ENCODE measurements at places on chromosomes 2 and 18.
A peak's percentile ranks its signal among the peaks of the same experiment; 100 is the strongest.

DNA sequence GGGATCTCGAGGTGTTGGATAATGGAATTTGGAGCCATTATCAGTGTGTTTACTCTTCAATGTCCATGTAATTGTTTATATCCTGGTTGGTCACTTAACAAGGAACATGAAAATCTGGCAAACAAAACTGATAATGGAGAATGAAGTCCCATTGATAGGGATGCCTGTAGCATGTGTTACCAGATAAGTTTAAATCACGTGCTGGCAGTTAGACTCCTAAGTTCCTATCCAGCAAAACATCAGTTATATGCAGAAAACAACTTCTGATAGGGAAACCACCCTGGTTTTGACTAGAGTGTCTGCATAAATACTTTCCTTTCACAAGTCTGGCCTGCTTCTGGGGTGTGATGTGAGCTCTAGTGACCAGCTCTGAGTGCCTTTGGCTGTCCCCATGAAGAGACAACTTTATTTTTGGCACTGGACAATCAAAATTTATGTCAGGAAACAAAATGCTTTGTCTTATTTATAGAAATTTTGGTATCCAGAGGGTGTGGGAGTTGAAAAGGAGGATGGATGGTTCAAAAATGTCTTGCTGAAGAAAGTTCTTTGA lies 82.0 kb downstream of the FHOD3 start:
- no peak for DNase-seq

DNA sequence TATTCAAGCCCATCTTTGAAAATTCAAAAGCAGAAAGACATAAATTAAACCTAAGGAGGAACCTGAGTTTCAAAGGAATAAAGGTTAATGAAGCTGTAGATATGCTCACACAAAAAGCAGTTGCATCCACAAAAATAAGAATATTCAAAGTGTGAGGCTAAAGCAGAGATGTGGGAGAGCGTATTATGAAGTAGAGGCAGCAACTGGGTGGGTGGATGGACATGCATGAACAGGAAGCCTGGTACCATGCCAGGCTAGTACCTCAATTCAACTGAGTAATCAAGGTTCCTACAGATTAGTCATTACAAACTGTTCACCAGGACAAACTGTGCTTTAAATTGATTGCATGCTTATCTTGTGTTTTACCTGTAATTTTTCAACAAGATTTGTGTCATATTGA lies 330.0 kb upstream of the PKDCC start:
- peak; percentile 43 for DNase-seq

GRCh38 chr2:112050316-112050715 lies 4.8 kb upstream of the TMEM87B start:
- DNase-seq: no peak

DNA sequence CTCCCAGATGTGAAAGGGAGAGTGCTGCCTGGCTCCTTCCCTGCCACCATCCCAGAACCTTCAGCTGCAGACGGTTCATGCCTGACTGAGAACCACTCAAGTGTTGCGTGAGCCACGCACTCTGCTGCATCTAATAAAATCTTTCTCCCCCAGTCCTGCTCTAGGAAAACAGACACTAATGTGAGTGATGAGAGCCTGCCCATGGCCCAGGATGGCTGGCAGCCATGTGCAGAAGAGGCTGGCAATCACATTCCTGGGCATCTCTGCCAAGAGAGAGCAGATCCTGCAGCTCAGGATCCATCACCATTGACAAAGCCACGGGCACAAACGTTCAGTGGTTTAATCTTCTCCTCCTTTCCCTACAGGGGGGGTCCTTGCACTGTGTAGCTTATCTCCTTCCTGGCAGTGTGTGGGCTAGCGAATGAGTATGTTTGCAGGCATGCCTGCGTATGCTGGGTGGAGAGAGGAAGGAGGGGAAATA lies 477.5 kb downstream of the SLC4A3 start:
- peak; percentile 75 for DNase-seq

GRCh38 chr2:160225722-160226121 lies 25.6 kb upstream of the ITGB6 start:
- DNase-seq: peak; percentile 68

DNA sequence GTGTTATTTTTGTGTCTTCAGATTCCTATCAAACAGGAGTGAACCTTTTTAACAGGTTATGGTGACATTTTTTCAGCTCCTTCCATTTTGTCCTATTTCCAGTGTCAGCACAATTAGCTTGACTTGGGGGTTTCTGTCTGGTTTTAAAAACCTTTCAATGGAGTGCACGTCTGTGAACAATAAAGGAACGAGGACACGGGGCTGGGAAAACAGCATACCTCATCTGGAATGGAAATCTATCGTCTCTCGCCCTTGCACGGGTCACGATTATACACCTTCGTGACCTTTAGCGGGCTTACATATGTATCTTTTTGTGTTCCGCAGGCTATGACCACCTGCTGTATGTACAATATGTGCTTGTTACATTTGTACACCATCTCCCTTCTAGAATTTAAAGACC lies 2.3 kb upstream of the ZNF532 start:
- DNase-seq: no peak

DNA sequence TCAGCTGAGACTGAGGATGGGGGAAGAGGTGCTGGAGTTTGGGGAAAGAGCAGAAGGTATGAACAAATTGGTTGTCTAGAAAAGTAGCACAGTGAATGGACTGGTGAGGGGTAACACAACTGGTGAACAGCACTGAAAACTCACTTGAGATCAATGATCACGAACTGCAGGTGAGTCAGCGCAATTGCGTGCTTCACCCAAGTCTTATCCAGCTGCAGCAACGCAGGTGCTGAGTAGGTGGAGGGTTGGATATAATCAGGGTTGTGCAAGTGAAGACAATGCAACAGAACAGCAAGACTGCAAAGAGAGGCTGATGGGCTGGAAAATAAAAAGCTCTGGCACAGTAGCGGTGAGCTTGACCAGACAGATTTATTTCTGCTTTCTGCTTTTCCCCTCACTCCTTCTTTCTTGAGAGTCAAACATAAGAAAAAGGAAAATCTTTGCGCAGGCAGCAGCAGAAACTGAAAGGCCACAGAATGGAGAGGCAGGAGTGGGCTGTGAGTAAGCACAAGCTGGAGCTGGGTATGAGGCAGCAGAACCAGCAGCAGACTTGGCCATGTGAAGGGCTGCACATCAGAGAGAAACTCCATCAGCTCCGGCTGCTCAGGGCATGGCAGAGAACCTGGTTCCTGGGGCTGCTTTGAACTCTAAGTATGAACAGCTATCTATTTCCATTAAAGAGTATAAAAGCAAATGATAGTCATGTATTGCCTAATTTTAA lies 99.4 kb upstream of the ARL5A start:
- DNase-seq: no peak

- DNase-seq: no peak
Observed at GRCh38 chr18:50656396-50656795, 96.5 kb downstream of the MAPK4 start.

DNA sequence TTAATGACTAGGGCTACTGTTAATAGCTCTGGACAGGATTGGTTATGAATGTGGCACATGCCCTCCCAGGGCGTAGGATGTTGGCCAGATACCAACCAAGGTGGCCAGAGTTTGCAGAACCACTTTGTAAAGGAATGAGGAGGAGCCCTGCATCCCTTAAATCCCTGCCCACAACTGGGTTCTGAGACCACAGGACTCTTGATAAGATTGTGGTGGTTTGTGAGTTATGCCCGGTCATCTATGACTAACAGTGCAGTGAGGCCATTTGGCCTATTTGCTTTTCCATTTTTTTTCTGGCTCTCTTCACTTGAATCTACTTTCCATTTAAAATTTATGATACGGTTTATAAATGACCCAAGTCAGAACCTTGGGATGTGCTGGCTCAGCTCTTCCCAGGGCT lies 294.5 kb downstream of the PRKCE start:
- peak; percentile 99 for DNase-seq

GRCh38 chr2:173822889-173823542 lies 142.2 kb downstream of the SP3 start:
- no peak for DNase-seq

- peak; percentile 4 for DNase-seq
Observed at GRCh38 chr2:151973901-151974199, 125.0 kb downstream of the CACNB4 start.

DNA sequence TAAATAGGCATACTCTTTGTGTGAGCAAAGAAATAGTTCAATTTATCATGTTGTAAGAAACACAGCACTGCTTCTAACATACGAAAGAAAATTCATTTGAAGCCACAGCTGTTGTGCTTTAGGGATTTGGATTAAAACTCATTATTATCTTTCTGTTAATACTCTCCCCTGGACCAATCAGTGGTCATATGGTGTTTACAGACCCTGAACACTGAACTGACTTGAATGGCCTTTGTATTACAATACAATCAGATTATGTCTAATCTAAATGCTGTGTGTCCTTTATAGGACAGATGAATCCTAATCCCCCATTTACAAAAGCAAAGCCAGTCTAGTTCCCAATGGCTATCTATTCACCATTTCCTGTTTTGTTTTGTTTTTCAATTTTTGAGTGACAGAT lies 36.5 kb downstream of the ZNF385B start:
- no peak for DNase-seq

DNA sequence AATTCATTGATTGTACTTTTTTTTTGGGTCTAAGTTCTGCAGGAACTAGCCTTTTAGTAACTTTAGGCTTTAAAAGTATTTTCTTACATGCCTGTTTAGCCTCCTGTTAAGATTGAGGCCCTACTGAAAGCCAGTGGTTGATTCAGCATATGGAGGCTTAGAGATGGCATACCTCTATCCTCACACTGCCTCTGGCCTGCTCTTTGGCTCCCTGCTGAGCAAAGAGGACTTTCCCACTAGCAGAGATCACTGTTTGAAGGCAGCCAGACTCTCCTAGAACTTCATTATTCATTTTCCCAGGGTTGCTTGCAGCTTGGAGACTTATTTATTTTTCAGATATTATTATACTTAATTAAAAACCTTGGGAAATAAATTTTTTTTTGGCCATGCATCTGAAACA lies 405.6 kb upstream of the MEX3C start:
- DNase-seq: no peak

- DNase-seq: no peak
Observed at GRCh38 chr2:237143676-237144440, 58.2 kb downstream of the COPS8 start.

- DNase-seq: no peak
Observed at GRCh38 chr2:233779722-233780121, 1.6 kb downstream of the MROH2A start.

- DNase-seq: no peak
Observed at GRCh38 chr18:78740876-78741275, 238.7 kb upstream of the SALL3 start.

DNA sequence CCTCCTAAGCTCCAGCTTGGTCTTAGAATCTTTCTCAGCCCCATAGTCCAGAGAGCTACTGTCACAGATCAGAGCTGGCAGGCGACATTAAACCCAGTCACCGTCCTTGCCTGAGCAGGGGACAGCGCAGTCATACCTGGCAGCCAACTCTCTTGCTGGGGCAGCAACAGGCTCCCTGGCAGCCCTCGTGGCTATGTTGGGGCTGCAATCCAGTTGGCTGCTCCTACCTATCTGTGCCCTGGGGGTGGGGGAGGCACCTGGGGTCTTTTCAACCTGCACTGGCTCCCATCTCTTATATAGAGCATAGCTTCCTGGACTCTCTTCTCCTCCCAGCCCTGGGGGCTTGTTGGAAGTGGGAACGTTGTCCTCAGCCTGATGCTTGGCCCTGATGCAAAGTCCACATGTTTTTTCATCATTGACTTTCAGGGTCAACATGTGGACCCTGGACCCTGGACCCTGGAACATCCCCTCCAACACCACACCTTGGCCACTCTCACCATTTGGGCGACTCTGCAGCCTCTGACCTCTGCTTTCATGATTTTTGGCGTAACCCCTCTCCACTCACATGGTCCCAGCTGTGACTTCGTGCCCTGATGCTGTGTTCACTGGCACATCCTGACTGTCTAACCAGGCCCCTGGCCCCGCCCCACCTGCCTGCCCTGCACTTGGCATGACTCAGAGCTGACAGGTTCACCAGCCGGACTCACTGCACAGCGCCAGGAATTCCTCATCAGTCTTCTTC lies 45.6 kb downstream of the ATOH8 start:
- peak; percentile 79 for DNase-seq

- no peak for DNase-seq
Observed at GRCh38 chr2:233627331-233628025, 8.8 kb upstream of the UGT1A10 start.

DNA sequence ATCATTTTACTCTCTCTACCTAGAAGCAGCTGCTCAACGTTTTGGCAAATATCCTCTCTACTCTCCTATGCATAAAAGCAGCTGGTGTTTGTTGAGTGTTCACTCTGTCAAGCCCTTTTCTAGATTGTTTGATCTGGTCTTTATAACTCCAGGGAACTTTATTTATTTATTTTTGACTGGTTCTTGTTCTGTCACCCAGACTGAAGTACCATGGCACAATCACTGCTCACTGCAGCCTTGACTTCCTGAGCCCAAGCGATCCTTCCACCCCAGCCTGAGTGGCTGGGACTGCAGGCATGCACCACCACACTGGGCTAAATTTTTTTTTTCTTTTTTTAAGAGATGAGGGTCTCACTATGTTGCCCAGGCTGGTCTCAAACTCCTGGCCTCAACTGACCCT lies 12.7 kb downstream of the CATIP start:
- no peak for DNase-seq

- peak; percentile 43 for DNase-seq
Observed at GRCh38 chr2:80073134-80073561, 231.4 kb downstream of the LRRTM1 start.

- DNase-seq: no peak
Observed at GRCh38 chr2:240822280-240822847, 2.3 kb upstream of the KIF1A start.

GRCh38 chr18:48673456-48673852 lies 134.6 kb downstream of the CTIF start:
- DNase-seq: no peak

DNA sequence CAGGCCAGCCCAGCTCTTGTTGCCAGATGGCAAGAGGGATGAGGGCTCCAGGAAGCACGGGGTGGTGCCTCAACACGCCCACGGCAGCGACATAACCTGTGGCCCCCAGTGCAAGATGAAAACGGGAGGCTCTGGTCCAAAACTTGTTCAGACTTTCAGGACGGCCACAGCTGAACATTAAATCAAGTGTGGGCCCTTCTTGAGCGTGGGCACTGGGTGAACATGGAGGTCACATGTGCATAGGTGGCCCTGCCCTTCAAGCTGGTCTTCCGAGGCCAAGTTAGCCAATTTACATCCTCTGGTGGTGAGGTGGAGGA lies 77.5 kb downstream of the NDUFA10 start:
- DNase-seq: no peak

DNA sequence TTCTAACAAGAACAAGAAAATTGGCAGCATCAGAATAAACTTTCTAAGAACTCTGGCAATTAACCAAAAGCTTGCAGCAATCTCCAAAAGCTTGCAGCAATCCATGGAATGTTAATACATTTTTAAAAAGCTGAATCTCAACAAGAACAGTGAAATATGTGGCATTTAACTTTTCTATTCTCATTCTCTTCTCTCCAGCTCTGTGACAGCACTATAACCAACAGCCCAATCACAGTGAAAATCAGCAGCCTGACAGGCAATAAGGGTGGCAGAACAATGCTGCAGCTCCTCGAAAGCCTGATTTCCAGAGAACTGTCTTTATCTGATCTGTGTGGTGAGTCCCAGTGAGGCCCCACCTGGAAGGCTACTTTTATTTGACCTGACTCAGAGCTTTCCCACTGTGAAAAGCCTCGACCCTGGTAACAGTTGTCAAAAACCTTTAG lies 60.0 kb downstream of the TMEM131 start:
- peak; percentile 80 for DNase-seq

GRCh38 chr2:179788104-179788503 lies 73.3 kb downstream of the ZNF385B start:
- DNase-seq: no peak

Measured in M059J (cell line).